ENCODE measurements at places on chromosomes 16 and 17. TPM values are rescaled to one million over a fixed set of nuclear protein-coding genes. Genes with fewer than 3 reads are reported as not detected.

GRCh38 chr17:42520540-42520951 is 15.5 kb upstream of the NAGLU start:
- H3K4me3 ChIP-seq, result no peak overlapping the region
- peak overlapping the region; percentile 84 for H3K27ac ChIP-seq
- H3K4me1 ChIP-seq, result peaks cover 68% of the 10 kb centered on the region
- H3K27me3 ChIP-seq, result no peaks in the 10 kb centered on the region

DNA sequence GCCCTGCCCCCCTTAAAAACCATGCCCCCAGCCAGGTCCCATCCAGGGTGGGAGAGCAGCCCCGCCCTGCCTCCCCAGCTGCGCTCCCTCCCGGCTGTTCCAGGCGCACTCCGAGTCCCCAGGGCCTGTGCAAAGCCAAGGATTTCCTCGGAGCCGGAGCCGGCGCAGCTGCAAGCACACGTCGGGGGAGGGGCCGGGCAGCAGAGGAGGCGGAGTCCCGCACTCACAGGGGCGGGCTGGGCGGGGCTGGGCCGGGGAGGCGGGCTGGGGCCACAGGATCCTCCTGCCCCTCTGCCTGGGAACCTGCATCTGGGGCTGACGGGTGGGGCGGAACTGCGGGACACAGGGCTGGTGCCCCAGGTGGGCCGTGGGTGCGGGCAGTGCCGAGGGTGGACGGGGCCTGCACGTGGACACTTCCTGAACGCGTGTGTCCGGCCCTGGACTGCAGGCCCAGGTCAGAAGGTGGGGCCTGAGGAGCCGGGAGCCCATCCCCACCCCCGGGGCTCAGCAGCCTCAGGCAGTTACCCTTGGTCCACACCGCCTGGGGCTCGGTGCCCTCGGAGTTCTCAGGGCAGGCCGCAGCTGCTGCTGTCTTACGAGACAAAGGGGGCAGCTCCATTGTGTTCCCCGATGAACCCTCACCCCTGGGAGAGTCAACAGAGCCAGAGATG is 24.0 kb upstream of the SSTR5 start:
- DNase-seq, result peak; percentile 88
- no peak overlapping the region for H3K4me3 ChIP-seq
- no peaks in the 10 kb centered on the region for H3K36me3 ChIP-seq
- H3K27me3 ChIP-seq, result peaks cover 28% of the 10 kb centered on the region

DNA sequence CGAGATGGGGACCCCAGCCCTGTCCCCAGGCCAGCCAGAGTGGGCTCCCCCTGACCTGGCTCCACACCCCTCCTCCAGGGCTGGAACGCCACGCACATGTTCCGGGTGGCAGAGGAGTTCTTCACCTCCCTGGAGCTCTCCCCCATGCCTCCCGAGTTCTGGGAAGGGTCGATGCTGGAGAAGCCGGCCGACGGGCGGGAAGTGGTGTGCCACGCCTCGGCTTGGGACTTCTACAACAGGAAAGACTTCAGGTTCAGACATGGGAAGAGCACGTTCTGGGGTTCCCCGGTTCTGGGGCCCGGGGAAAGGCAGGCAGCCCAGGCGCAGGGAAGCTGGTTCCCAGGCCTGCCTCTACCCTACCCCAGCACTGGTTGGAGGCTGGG is 4.6 kb downstream of the ACE start:
- H3K27me3 ChIP-seq, result peaks cover 28% of the 10 kb centered on the region
- H3K36me3 ChIP-seq, result no peaks in the 10 kb centered on the region
- DNase-seq, result no peak
- no peak overlapping the region for H3K4me3 ChIP-seq

DNA sequence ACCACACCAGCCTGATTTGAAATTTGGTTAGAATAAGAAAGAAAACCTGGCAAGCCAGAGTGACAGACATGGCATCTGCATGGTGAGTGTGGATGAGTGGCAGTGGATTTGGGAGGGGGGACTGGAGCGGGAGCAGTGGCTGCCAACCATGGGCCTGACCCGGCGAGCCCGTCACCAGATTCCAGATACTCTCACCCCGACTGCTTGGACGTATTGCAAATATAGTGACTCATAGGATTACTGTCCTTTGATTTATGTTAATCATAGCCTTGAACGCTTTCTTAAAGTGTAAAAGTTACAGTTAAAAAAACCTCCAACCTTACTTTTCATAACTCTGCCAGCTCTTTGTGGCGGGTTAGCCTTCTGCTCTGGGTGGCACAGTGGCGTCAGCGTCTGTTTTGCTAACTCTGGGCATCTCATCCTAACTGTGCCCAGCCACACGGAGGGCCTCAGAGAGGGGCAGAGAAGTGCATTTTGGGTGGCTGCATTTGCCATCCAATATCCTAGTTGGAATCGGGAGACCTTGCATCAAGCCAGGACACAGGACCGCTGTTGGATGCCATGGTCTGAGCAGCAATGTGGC is 26.8 kb upstream of the FOXK2 start:
- peaks cover 10% of the 10 kb centered on the region for H3K36me3 ChIP-seq
- no peak overlapping the region for H3K4me3 ChIP-seq
- no peak overlapping the region for H3K27ac ChIP-seq
- peaks cover 15% of the 10 kb centered on the region for H3K4me1 ChIP-seq
- DNase-seq, result no peak
- H3K27me3 ChIP-seq, result no peaks in the 10 kb centered on the region

- H3K4me3 ChIP-seq, result no peak overlapping the region
- no peak overlapping the region for H3K27ac ChIP-seq
- no peaks in the 10 kb centered on the region for H3K27me3 ChIP-seq
- DNase-seq, result no peak
Observed at GRCh38 chr16:482468-483185, 44.9 kb upstream of the CAPN15 start.

- no peaks in the 10 kb centered on the region for H3K36me3 ChIP-seq
- no peaks in the 10 kb centered on the region for H3K4me1 ChIP-seq
- H3K4me3 ChIP-seq, result no peak overlapping the region
- no peak overlapping the region for H3K27ac ChIP-seq
Observed at GRCh38 chr16:56119133-56119532, 72.2 kb upstream of the GNAO1 start.

Gene KRT15
- total RNA-seq, result 0.11 TPM

Gene KIF2B
- not detected for total RNA-seq

Gene NPIPB6
- total RNA-seq, result 0.84 TPM

Gene HID1
- 1.7 TPM for total RNA-seq

Gene PPP1R1B
- 0.42 TPM for total RNA-seq

Gene KRT24
- total RNA-seq, result not detected

Gene HASPIN
- 2.1 TPM for total RNA-seq

Gene SEZ6
- total RNA-seq, result not detected

Gene TMEM238L
- not detected for total RNA-seq

Measured in psoas muscle (tissue), 8 donors.